ENCODE measurements at places on chromosomes 1 and 21. TPM values are rescaled to one million over a fixed set of nuclear protein-coding genes. Genes with fewer than 3 reads are reported as not detected.

DNA sequence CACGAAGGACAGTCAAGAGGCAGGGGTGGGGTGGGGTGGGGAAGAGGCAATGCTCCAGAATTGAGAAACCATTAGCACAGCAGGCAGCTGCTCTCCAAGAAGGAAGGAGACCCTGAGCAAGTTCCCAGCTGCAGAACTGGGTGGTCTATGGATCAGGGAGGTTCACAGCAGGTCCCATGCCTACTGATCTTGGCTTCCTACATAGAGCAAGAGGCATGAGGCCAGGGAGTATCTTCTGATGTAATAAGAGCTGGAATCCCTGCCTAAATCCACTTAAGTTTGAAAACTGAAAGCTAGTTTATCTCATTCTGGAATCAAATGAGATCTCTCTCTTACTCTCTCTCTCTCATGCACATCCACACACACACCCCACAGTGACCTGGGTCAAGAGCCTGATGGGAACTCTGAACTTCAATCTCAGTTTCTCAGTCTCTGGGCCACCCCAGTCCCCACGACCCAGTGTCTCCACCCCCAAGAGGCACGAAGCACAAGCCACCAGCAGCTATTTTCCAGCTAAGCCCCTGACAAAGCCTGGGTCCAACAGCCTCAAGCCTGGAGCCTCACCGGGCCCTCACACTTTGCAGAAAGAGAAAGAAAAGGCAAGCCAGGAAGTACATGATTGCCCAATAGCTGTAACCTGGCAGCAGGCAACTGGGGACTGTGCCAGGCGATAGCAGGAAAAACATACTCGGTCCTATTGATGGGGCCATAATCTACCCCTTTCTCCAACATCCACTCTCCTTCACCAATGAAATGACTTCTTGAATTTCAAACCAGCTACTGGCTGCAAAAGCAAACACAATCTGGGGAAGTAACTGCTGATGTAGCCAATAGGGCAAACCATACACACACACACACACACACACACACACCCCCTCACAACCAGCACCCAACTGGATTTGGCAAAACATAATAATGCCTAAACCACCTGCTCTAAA is 2.2 kb downstream of the NUAK2 start:
- no peak for DNase-seq

DNA sequence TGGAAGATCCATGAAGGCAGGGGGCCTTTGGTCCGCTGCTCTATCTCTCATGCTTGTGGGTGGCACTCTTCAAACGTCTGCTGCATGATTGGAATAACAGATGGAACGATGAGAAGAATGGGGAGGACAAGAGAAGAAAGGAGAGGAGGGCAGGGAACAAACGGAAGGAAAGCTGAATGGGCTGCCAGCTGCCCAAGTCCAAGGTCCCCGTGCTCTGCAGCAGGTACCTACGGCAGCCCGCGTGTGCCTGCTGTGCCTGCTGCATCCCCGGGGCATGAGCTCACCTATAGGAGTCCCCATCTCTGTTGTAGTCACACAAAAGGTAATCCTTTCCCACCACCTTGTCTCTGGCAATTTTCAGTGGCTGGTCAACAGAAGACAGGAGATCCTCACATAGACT is 73.1 kb downstream of the SLC66A1 start:
- DNase-seq: no peak

DNA sequence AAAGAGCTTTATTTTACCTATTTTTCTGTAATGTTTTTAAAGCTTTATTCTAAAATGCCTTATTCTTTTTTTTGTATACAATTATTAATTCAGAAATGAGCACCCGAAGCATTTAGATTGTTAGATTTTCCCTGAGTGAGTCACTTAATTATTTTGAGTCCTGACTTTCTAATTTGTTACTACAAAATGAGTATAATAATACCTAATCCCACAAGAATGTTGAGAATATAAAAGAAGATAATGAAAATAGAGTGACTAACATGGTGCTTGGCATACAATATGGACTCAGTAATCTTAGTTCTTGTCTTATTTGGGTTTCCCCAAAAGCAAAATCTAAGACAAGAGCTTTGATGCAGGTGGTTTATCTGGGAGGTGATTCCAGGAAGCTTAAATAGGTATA is 142.2 kb downstream of the LHX8 start:
- no peak for DNase-seq

The ADORA3 gene
- polyA plus RNA-seq: 0.30 TPM

- DNase-seq: no peak
These were observed 396.0 kb upstream of the DAB1 start for GRCh38 chr1:57819893-57820292.

GRCh38 chr1:204093421-204093717 is 20.5 kb downstream of the SOX13 start:
- DNase-seq: no peak

DNA sequence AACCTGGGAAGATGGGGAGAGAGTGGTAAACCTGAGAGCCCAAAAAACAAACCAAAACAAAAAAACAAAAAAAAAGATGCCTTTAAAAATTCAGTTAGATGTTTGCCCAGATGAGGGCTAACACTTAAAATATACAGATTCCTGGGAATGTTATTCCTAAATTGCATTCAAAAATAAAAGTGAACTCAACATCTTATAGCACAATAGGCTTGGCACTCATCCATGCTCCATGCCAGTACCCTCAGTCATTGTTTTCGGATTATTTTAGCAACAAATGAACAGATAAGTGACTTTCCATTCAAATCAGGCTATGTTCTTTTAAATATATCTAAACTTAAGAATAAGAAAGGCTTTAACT is 3.7 kb downstream of the ATP1A1 start:
- no peak for DNase-seq

DNA sequence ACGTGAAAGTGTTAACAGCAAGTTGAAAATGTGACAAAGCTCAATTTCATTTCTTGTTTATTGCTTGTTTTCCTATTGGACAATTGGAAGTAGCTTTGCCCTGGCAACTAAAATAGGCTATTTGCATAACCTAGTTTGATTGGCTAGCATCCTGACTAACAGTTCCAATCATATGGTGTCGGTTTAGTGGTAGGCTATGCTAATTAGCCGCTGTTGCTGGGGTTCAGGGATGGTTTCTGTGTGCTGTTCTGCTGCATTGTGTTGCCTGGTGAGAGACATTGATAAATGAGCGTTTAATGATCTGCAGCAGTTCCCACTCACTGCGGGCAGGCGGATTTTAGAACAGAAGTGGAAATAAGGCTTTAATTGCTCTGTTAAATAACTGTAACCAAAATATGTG is 68.5 kb downstream of the DYRK1A start:
- DNase-seq: peak; percentile 95

The F5 gene
- polyA plus RNA-seq: 4.3 TPM

- no peak for DNase-seq
These were observed 116.7 kb downstream of the XCL2 start for GRCh38 chr1:168427051-168427450.

- DNase-seq: no peak
These were observed 345.1 kb downstream of the LMO4 start for GRCh38 chr1:87673748-87674147.

The C8B gene
- not detected for polyA plus RNA-seq

GRCh38 chr21:39807738-39808137 is 59.5 kb upstream of the PCP4 start:
- DNase-seq: no peak

DNA sequence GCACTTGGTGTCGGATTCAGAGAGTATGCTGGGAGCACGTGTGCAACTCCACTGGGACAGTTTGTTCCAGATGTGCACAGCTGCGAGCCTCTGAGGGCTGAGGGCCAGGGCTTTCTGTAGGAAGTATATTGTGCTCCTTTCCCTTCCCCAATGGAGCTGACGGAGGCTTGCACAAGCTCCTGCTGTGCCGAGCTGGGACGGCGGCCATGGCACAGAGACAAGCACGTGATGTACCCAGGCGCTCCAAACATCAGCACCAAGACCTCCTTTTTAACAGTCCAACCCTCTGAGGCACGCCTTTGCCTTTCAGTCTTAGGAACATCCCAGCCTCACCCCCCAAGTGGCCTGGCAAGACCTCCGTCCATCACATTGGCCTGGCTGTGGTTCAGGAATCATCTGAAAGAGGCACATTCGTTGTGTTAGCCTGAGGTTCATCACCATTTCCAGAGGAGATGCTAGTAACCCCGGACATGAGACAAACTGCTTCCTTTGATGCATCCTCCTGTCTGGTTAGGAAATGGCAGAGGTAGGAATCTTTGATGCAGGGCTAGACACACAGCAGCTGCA is 339.2 kb upstream of the KAZN start:
- no peak for DNase-seq

DNA sequence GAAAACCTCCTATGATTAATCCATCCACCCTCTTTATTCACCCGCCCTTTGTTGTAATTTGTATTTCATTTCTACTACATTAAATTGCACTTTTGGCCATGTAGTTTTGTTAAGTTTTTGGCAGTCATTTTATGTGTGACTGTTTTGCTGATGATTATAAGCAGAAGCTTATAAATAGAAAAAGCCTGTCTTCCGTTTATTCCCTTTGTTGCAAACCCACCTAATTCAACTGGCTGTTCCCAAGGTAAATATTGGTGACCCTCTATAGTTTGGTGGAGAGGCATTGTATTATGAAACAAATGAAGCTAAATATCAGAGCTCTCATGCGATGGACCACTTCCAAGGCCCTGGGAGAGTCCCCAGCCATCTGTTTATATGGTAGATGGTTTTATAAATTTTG is 36.7 kb upstream of the IGSF3 start:
- DNase-seq: no peak

The LEPROT gene
- 185 TPM for polyA plus RNA-seq

DNA sequence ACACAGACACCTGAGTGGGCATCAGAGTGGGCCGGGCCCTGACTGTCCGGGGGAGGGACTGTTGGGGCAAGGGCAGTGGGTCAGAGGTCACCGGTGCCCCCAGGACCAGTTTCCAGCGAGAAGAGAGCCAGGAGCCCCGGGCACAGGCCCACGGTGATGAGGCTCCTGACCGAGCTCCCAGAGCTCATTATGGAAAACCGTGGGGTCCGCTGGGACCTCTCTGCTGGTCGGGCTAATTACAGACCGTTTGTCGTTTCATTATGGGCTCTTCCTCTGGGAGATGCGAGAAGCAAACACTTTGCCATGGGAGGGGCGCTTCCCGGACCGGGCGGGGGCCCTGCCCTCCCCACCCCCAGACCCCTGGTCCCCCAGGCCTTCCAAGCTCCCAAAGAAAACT is 12.0 kb upstream of the TTLL10 start:
- DNase-seq: no peak

DNA sequence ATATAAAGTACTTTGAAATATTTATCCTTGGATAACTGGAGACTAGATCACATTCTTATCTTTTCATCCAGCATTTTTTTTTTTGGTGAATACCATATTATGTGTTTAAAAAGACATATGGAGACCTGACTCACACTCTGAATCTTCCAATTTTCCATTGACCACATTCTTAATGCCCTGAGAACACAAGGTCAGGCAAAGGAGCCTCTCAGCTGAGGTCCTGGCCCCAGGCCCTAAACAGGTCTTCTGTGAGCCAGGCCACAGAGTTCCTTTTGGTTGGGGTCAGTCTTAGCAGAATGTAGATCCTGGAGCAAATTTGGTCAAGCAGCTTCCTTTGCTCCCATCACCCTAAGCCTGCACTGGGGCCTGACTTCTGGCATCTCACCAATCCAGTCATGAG is 390.1 kb upstream of the ST6GALNAC5 start:
- no peak for DNase-seq

GRCh38 chr1:234862944-234863515 is 253.1 kb upstream of the IRF2BP2 start:
- peak; percentile 89 for DNase-seq

- DNase-seq: no peak
These were observed 47.0 kb downstream of the ACTL8 start for GRCh38 chr1:17802164-17802563.

The GFI1 gene
- 0.32 TPM for polyA plus RNA-seq

The PRELP gene
- 3.4 TPM for polyA plus RNA-seq

- DNase-seq: no peak
These were observed 78.0 kb downstream of the MEGF6 start for GRCh38 chr1:3533067-3534048.

The HSD11B1 gene
- polyA plus RNA-seq: 0.16 TPM

The KLHDC9 gene
- polyA plus RNA-seq: 17.1 TPM

- no peak for DNase-seq
These were observed 101.6 kb upstream of the DPT start for GRCh38 chr1:168830562-168830961.

The CYP4A22 gene
- 6.3 TPM for polyA plus RNA-seq

- DNase-seq: no peak
These were observed 38.6 kb upstream of the EPS8L3 start for GRCh38 chr1:109802136-109802900.

DNA sequence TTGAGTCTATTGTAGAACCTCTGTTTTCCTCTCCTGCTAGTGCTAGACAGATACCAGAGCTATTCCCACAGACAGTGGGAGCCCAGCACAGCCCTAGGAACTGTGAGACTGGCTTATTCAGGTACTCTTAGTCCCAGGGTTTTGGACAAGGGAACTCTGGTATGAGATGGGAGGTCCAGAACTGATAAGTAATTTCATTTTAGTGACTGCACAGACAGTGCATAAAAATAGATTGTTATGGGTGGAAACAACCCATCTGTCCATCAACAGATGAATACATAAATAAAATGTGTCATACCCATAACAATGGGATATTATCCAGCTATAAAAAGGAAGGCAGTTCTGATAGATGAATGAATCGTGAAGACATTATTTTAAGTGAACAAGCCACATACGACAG is 9.0 kb downstream of the EPS8L3 start:
- DNase-seq: no peak

The TBX19 gene
- 1.9 TPM for polyA plus RNA-seq

The CYP4Z1 gene
- polyA plus RNA-seq: 0.30 TPM

- no peak for DNase-seq
These were observed 631 bp upstream of the KRTAP10-9 start for GRCh38 chr21:44626262-44626661.

DNA sequence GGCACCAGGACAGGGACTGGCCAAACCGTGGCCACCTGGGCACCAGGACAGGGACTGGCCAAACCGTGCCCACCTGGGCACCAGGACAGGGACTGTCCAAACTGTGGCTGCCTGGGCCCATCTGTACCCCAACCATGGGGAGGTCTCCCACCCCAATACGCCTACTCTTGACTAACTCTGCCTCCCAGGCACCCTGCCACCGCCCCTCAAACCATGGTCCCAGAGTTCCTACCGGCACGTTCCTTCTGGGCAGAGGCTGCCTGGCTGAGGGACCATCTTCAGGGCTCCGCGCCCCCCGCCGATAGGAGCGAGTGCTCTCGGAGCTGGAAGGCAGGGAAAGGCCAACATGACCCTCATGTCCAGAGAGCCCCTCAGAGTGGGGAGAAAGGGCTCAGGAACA is 6.3 kb upstream of the TCEA3 start:
- no peak for DNase-seq

GRCh38 chr21:45381036-45381787 is 23.8 kb upstream of the COL18A1 start:
- DNase-seq: no peak

- no peak for DNase-seq
These were observed 10.3 kb downstream of the CPLANE2 start for GRCh38 chr1:16226490-16227179.

The ZYG11A gene
- polyA plus RNA-seq: 0.27 TPM

- DNase-seq: no peak
These were observed 63.3 kb downstream of the POFUT2 start for GRCh38 chr21:45224189-45224938.

- DNase-seq: no peak
These were observed 73.0 kb upstream of the IFFO2 start for GRCh38 chr1:19029191-19030085.

The SPATC1L gene
- 18.0 TPM for polyA plus RNA-seq

The RAP1A gene
- polyA plus RNA-seq: 63.6 TPM

All from renal pelvis (tissue), 12 donors.